Stimulated activated CD4-positive, alpha-beta T cell treated with anti-CD3 and anti-CD28 coated beads, Interleukin-15, amount 100 ng/mL, for 1 hour (primary cell): ENCODE measurements at places on chromosomes 12 and 14.

GRCh38 chr12:52250048-52250990, 17.3 kb downstream of the KRT7 start:
- DNase-seq: no peak

DNA sequence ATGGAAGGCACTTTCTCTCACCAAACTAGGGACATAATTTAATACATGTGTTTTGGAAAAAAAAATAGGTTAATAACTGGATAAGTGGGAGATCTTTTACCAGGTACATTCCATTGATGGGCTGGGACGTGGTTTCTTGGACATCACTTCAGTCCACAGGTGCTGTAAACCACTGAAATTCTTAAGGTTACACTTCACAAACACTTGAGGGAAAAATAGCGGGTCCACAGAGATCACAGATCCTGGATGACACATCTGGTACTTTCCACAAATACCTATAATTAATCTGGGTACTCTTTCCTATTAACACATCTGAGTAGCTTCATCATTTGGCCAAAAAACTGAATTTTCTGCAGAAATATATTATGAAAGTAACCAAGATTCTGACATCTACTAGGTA, 85.0 kb downstream of the POLR3B start:
- no peak for DNase-seq

DNA sequence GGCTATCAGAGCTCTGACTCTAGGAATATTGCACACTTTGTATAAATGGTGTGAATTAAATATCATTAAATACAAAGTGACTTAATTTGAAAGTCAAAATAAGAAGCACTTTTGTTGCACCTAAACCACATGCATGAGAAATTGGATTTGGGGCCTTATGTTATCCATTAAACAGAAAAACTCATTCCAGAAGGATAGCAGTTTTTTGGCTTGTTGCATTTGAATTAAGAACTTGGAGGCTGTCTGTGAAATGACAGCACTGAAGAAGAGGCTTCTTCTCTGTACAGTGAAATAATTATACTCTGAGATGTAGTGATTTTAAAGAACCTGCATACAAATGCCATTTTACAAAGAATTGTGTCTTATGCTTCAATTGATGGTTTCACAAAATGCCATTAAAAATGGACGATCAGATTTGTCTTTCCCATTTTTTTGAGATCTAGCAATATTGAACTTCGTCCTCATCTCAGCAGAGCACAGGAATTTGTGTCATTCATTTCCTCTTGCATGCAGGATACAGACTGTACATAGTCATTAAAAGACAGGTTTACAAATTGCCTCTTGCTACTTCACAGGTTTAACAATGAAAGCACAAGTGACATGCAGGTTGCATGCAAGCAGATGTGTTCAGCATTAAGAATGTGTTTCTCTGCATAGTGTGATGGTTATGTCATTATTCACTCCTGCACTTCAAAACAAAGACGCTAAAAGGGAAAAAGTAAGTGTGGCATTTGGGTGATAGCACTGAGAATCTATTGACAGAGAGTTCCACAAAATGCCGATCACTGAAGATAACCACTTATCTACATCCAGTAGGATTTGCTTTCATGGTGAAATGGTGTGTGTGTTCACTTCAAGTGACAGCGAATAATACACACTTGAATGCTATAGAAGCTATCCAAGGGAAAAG, 35.9 kb upstream of the PYGL start:
- DNase-seq: no peak

DNA sequence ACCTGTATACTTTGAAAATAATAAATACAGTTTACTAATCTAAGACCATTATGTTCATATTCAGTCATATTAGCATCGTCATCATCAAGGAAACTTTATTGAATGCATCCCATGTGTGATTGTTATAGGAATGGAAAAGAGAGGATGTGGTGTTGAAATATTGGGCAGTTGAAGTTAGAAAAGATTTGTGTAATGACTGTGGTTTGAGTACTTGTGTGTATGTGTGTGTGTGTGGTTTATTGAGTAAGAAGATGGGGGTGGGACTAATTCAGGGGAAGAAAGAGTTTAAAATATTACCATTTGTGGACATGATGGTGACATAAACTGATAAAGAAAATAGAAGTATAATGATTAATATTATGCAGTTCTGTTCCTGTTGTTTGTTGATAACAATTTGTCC, 238.7 kb upstream of the SEL1L start:
- DNase-seq: no peak

DNA sequence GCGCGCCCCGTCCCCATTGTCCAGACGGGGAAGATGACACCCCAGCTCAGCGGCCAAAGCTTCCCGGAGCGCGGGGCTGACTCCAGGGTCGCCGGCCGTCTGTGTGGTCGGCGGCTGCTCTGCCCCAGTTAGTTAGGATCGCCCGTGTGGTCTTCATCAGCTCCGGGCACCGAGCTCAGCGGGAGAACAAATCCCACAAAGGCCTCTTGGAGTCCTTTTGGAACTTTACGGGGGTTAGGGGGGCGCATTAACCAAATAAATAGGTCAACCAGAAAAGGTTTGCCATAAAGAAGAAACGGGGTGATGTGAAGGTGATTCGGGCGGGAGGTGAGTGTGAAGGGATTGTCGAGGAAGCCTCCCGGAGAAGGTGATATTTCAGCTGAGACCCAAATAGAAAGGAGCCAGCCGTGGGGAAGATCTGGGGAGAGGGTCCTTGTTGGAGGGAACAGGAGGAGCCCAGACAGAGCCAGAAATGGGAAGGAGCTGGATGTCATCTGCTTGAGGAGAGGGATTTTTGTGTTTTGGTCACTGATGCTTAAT, 697 bp downstream of the ATP6V0A2 start:
- DNase-seq: no peak

DNA sequence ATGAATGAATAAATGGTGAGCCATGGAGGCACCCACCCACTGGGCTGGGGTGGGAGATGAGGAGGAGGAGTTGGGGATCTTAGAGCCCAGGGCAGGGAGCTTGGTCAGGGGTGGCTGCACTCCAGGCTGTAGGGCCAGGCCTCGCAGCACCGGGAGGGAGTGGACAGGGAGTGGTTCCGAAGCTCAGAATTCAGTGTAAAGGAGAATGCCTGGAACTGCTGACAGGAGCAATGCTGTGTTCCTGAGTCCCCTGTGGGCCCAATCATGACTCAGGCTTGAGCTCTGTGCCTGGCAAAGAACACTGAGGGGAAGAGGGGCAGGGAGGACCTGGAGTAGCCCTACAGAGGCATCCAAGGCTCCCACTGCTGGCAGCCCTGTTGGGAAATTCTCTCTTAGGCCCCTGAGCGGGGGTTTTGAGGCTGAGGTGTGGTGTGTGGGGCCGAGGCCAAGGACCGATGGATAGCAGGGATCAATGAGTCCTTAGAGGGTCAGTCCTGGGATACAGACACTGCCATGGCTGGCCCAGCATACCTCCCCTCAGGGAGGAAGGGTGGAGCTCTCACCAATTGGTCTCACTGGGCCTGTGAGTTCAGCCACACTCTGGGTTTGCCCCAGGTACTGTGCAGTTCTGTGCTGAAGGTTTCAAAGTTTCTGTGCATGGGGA, 9.5 kb upstream of the RABGGTA start:
- no peak for DNase-seq

- no peak for DNase-seq
Observed at GRCh38 chr14:36818794-36819384, 157.2 kb downstream of the PAX9 start.

DNA sequence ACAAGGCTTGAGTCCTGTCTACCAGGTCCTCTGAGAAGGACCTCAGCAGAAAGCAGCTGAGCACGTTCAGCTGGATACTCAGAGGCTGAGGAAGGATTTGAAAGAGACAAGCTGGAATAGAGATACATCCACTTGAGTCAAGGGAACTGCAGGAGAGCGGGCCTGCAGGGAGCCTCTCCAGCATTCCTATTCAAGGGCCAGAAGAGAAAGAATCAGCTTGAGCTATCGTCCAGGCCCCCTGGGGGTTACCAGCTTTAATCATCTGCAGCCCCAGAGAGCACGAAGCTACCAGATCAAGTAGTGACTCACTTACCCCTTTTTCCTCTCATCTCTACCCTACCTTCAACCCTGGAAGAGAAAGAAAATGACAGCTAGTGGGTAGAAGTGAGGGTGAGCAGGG, 80.9 kb downstream of the NDUFA12 start:
- no peak for DNase-seq

DNA sequence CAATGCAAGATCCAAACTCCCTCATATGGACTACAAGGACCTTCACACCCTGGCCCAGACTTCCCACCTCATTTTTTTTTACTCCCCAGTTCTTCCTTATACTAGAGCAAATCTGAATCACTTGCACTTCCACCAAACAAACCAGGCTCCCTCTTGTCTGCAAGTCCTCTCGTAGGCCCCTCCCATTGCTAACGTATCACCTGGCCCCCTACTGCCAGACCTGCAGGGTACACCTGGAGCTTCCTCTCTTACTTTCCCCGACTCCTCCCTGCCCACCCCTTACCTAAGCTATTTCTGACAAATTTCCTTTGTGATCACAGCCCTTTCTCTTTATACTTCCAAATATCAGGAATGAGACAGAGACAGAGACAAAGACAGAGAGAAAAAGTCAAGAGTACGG, 463.9 kb downstream of the GALC start:
- DNase-seq: no peak

DNA sequence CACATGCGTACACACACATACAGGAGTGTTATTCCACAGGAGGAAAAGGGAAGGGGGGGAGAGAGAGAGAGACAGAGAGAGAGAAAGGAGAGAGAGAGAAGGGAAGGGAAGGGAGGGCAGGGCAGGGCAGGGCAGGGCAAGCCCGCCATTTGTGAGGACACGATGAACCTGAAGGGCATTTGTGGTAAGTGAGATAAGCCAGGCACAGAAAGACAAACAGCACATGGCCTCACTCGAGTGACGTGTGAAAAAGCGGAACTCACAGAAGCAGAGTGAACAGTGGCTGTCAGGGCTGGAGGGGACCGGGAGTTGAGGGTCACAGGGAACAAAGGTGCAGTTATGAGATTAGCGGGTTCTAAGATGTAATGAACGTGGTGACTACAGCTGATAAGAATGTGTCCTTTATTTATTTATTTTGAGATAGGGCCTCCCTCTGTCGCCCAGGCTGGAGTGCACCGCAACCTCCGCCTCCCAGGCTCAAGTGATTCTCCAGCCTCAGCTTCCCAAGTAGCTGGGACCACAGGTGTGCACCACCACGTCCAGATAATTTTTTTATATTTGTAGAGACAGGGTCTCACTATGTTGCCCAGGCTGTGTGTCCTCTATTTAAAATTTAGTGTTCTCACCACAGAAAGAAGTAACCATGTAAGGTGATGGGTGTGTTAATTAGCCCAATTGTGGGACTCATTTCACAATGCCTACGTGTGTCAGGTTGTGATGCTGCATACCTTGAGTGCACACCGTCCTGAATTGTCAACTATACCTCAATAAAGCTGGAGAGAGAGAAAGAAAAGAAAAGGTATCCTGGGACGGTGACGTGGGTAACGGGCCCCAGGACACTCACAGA, 18.7 kb upstream of the FBRSL1 start:
- no peak for DNase-seq

- no peak for DNase-seq
Observed at GRCh38 chr12:78239544-78239943, 408.9 kb downstream of the NAV3 start.

GRCh38 chr12:131463174-131463573, 247.7 kb upstream of the SFSWAP start:
- DNase-seq: no peak

DNA sequence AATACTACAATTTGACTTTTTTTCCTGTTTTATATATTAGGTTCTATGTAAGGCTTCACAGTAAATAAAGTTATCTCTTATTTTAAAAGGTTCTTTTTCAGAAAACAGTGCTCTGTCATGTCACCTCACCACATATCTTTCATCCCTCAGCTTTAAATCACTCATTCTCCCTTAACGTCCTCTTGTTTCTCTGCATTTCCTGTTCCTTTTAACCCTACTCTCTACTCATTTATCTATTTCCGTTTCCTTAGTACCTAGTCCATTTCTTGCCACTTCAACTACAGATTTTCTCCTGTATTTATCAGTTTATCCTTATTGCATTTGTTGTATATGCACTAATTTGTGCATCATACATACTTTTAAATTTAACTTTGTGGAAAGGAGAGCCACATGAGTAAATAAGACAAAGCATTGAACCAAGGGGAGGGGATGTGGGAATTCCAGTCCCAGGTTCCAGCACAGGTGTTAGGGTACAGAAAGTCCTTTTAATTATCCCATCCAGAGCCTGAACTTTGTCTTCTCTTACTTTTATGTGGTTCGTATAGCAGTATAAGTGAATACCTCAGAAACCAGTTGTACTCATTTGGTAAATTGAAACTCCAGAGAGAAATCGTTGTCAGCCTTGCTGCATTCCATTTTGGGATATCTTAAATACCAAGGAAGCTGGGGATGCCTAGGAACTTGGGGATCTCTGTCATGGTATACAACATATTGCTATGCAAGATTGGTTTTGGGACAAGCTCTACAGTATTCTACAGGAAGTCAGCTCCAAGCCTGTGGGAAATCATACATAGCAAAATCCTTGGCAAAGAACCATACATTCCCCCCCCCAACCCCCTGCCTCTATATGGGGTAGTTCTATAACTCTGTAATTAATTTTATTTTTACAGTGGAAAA, 120.5 kb downstream of the DIP2B start:
- DNase-seq: no peak

- DNase-seq: no peak
Observed at GRCh38 chr12:63867053-63867452, 22.6 kb downstream of the SRGAP1 start.

DNA sequence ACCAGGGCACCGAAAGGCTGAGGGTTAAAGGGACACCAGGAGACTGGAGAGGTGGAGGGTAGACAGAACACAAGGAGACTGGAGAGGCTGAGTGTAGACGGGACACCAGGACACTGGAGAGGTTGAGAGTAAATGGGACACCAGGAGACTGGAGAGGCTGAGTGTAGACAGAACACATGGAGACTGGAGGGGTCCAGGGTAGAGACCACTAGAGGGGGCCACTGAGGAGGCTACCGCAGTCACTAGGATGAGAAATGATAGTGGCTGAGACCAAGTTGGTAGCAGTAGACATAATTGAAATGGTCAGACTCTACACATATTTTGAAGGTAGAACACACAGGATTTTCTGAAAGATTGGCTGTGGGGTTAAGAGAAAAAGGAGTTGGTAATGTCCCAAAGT, 68.2 kb downstream of the PAH start:
- no peak for DNase-seq

DNA sequence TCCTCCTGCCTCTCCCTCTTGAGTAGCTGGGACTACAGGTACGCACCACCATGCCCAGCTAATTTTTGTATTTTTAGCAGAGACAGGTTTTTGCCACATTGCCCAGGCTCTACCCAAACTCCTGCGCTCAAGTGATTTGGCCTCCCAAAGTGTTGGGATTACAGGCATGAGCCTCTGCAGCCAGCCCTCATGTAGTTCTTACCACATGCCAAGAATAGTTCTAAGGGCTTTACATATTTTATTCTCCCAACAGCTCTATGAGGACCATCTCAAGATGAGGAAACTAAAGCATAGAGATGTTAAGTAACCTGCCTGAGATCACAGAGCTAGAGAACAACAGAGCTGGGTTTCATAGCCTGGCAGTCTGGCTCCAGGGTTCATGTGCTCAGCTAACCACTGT, 37.9 kb upstream of the ALDH2 start:
- DNase-seq: no peak

DNA sequence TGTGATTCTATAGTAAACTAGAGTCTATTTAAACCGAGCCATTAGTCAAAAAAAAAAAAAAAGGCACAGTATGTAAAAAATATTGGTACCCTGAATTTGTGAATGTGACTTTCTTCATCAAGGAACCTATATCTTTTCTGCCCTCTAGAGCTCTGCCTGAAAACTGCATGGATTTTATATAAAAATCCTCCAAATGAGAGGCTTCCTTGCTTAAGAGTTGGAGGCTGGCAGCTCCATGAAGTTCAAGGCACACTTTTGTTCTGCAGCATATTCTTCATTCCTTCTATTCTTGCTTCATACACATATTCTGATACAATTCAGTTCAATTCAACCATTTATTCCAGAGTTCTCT, 23.1 kb upstream of the NKX2-8 start:
- no peak for DNase-seq
